ENCODE measurements at places on chromosomes 11 and 22.
A peak's percentile ranks its signal among the peaks of the same experiment; 100 is the strongest.

- DNase-seq, result no peak
Observed at GRCh38 chr22:40441761-40442390, 71.5 kb downstream of the SGSM3 start.

- DNase-seq, result no peak
Observed at GRCh38 chr11:75189911-75190310, 39.0 kb downstream of the SLCO2B1 start.

DNA sequence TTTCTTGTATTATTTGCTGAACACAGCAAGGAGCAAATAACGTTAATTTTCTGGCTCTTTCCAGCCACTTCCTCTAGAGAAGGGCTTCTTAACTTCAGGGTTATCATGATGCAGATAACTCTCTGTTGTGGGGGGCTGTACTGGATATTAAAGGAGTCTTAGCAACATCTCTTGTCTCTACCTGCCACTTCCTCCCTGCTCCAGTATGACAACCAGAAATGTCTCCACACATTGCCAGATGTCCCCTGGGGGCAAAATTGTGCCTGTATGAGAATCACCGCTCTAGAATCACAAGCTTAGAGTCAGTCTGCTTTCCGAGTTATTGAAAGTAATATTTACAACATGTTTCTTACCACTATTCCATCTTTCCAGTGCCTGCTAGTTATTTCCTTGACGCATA is 6.8 kb downstream of the JRKL start:
- DNase-seq, result no peak

DNA sequence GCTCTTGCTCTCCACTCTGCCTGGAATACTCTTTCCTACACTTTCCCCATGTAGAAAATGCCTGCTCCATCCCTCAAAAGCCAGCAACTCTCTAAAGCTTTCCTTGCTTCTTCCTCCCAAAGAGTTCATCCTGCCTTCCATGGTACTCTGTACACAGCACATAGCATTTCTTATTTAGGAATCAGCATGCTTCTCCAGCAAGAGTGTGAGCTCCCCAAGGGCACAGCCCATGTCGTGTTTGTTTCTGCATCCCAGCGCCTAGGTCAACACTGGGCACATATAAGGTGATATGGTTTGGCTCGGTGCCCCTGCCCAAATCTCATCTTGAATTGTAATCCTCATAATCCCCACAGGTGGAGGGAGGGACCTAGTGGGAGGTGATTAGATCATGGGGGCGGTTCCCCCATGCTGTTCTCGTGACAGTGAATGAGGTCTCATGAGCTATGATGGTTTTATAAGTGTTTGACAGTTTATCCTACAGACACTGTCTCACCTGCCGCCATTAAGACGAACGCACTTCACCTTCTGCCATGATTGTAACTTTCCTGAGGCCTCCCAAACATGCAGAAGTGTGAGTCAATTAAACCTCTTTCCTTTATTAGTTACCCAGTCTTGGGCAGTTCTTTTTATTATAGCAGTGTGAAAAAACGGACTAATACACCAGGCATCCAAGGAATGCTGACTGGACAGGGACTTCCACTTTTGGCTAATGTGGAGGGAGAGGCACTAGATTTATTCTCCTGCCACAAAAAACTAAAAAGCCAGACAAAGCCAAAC is 8.2 kb downstream of the VPS37C start:
- no peak for DNase-seq

DNA sequence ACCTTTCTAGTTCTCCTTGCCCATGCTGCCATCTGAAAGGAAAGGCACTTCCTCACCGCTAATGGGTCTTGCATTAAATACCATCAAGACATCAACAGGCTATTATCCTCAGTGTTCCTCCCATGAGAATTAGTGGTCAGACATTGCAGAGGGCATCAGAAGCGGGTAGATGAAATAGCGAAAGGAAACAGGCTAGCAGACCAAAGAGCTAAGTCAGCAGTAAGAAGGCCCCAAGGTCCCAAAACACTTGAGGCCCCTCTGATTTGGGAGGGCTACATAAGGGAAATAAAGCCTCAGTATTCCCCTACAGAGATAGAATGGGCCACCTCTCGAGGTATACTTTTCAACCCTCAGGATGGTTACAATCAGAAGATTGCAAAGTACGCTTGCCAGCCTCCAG is 12.9 kb downstream of the KCNJ11 start:
- DNase-seq, result no peak

DNA sequence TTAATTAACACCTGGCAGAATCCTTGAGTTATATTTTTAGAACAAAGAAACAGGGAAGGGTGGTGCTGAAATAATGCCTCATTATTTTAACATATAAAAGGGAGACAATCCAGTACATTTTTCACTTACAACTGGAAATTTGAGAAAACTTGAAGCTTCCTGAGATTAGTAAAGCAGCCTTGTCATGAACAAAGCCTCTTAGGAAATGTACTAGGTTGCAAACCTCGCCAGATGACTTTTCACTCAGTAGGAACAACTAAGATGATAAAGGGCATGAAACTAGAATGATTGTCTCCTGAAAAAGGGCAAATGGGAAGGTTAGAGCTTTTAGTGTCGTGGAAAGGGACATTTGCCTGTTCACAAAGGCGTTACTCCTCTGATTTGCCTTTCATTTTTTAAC is 289.6 kb downstream of the ETS1 start:
- DNase-seq, result no peak

DNA sequence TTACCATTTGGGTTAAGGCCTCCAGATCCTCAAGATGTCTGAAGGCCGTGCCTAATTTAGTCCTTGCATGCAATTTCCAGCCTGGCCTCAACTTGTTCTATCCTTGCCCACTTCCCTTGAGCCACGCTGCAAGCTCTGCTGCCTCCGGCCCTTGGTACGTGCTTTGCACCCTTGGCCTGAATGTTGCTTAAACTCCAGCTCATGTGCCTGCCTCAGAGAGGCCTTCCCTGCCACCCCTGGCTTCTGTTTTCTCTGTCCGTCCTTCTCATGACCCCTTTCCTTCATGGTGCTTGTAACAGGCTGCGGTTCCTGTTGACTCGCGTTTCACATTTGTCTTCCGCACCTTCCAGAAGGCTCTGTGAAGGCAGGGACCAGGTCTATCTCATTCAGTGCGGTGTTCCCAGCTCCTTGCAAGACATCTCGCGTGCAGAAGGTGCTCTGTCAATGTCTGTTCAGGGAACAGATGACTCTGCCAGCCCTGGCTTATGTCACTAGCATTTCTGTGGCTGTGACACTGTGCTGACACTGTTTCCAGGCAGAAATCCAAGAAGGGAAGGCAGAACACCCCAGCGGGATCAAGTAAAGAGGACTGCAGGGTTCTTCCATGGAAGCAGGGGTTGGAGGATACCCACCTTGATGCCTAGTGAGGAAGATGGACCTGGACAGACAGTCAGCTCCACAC is 61.8 kb downstream of the FBLN1 start:
- DNase-seq, result no peak

GRCh38 chr22:19520566-19521305 is 3.5 kb downstream of the CLDN5 start:
- DNase-seq, result no peak

GRCh38 chr11:10900681-10901415 is 43.0 kb upstream of the ZBED5 start:
- peak; percentile 42 for DNase-seq

- DNase-seq, result no peak
Observed at GRCh38 chr11:69575296-69576068, 65.5 kb upstream of the CCND1 start.

DNA sequence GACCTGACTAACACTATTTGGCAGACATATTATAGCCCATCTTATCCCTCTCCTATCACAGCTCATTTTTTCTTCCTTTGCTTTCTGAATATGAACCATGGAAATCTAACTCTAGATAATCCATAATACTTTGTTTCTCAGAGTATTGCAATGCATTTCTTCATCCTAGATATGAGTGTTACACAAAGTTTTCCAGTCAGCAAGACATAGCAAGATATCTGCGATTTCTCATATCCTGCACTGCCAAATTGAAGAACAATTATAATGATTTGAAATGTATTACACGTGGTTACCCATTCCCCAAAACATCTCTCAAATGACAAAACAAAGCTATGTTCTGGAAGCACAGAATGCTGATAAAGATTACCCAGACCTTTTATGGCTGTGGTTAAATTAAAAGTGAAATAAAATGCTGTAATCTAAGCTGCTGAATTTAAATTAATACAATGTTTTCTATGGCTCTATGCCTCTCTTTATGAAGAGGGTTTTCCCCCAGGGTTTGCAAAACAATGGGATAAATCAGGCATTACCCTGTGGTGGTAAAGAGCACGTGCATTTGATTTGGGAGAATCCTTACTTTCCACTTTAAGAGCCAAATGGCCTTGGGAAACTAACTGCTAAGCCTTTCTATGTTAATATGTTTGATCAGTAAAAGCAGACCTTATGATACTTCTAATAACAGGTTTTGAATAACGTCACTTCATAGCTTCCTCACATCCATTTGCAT is 1291.0 kb upstream of the CNTN5 start:
- DNase-seq, result no peak

- DNase-seq, result no peak
Observed at GRCh38 chr11:124880290-124880611, 15.0 kb downstream of the ROBO3 start.

DNA sequence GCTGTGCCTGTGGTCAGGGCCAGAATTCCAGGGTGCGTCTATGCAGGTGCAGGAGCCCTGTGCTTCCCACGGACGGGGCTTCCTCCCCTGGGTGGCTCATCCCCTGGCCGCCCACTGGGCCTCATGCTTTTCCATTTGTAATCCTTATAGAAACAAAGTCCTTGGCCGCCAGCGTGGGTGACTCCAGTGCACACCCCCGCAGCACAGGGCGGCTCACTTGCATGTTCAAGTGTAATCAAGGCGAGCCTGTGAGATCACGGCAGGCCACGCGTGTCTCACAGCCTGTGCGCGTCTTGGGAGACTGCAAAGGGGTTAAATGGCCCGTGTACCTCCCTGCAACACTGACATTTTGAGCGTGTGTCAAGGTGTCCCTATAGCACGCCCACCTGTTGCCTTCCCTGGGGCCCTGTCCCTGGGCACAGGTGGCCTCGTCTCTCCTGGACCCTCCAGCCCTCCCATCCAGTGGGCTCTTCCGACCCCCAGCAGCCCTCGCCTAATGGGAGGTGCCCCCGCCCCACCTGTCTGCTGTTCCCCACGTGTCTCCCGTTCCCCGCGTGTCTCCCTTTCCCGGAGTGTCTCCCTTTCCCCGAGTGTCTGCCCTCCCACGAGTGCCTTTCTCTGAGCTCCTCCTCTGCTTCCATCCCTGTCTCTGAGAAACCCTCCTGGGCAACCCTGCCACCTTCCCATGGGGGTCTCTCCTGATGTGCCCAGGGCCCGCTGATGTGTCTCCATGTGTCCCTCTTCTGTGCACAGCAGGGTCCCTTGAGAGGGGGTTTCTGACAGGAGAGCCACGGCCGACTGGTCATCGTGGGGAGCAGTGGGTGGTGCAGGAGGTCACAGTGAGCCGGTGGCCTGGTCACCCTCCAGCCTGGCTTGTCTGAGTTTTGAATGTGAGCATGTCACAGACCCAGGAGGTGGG is 1215.3 kb downstream of the BRD1 start:
- no peak for DNase-seq

- DNase-seq, result no peak
Observed at GRCh38 chr11:44357711-44358110, 47.8 kb upstream of the ALX4 start.

DNA sequence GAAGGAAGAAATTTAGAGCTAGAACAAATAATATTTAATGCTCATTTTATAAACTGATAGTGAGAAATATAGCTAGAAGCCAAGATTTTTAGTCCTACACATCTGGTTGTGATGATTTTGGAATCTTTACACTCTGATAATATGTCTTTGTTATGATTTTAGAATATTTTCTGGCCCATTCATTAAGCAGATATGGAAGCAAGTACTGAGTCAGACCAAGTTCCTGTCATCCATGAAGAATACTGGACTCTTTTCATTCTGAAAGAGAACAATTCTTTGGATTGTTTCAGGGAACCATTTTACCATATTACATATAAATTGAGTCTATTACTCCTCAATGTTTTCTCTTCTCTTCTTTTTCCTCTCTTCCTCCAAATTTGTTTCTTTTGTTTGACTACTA is 227.4 kb downstream of the TMEM135 start:
- DNase-seq, result no peak

DNA sequence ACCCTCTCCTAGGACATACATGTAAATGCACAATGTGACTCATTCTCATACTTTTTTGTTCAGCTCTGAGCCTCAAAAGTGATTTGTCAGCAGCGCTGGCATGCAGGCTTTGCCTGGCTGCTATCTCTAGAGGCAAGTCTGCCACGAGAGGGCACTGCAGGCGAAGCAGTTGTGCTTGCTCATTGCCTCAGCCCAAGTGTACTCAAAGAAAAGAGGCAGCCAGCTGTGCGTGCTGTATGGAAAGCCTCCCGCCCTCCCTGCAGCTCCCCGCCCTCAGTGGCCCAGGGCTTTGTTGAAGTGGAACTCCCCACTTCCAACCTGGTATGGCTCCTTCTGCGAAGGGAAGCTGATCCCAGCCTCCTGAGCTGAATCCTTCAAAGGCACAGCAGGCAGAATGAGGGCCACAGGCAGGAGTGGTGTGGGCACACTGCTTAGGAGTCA is 16.3 kb downstream of the SDHAF2 start:
- peak; percentile 95 for DNase-seq

- DNase-seq, result no peak
Observed at GRCh38 chr11:89463266-89463780, 27.9 kb downstream of the NOX4 start.

DNA sequence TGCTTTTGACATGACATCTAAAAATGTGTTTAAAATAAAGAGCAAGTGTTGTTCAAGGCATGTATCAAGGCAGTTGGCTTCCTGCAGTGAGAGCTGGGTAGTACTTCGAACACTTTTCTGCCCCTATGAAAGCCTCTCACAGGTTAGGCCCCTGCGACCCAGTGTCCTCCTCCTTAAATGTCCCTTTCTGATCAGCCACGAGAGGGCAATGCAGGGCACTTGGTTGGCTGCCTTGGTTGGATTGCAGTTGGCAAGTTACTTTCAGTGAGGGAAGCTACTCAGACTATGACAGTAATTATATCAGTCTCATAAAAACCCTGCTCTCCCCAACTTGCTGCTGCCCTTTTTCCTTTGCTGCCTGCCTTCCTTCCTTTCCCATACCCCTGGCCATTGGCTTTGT is 743.8 kb downstream of the NTM start:
- DNase-seq, result no peak

GRCh38 chr11:30479899-30480298 is 106.3 kb downstream of the MPPED2 start:
- no peak for DNase-seq

DNA sequence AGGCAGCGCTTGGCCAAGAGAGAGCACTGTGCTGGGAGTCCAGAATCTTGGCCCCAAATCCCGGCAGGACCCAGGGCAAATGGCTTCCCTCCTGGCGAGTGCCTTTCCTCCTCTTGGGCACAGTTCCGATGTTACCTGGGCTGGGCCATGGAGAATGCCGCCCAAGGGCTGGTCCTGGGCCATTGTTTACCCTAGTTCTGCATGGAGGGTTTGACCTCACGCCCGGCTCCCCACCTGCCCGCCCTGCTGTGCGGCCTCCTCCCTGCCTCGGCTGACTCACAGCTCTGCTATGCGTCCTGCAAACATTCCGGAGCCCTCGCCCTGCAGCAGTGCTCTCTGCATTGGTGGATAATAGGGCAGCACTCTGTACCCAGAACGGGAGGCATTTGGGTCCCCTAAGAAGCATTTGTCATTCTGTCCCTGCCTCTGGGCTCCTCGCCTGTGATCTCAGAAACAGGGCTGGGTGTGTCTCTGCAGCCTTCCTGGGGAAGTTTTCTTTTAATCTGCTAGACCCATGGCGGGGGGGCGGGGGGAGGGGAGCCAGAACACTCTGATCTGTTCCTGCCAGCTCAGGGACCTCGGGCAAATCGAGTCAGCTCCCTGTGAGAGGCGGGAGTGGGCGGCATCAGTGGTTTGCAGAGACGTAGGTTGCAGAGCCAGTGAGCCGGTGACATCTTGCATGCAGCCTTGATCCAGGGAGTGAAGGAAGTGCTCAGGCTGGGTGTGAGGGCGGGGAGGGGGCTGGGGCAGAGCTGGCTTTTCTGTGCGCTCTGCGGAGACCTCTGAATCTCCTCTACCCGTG is 32.9 kb upstream of the SMIM38 start:
- DNase-seq, result peak; percentile 21

Data from fibroblast of the conjunctiva (primary cell).